Stimulated activated CD8-positive, alpha-beta memory T cell treated with anti-CD3 and anti-CD28 coated beads, Interleukin-15, amount 100 ng/mL, for 4 hours (primary cell): ENCODE measurements at places on chromosomes 3 and 15.

- no peak for DNase-seq
These were observed 67.1 kb downstream of the FEM1B start for GRCh38 chr15:68344600-68344999.

DNA sequence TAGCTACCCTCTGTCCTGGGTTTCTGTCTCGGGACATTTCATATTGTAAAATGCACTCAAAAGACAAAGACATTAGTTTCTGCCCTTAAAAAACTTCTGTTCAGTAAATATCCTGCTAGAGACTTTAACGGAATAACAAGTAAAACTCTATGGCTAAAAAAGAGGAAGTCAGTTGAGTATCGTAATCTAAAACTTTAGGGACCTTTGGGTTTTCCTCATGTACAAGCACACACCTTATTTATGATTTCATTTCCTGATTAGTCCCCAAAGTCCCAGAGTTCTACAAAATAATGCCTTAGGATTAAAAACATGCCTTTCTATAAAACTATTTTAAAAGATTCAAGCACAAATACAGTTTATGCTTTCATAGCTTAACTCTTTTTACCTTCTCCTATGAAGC, 585.9 kb downstream of the UNC13C start:
- no peak for DNase-seq

- no peak for DNase-seq
These were observed at the start of gene ZBTB47 for GRCh38 chr3:42653560-42654330. ZBTB47 (plus strand) TSS chr3:42653697; CDS start chr3:42658356, 4,659 bp downstream.

DNA sequence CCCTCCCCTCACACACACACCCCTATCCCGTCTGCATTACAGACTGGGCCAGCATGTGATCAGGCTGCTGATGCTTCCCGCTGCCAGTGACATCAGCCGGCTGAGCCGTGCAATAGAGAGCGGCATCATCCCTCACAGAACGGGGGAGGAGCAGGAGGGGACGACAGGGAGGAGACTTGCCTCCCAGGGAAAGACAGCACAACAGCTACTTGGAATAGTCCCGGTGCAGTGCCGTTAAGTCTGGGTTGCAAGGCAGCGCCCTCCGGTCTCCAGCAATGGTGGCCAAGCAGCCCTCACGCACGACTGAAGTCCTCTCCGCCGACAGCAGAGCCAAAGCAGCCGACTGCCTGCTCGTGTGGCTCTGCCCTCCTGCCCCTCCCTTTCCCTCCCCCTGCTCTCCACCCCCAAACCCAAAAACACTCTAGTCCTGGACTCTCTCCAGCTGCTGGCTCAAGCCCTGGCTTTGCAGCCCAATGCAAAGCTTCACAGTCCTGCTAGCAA, 31.5 kb upstream of the RPS17 start:
- no peak for DNase-seq

DNA sequence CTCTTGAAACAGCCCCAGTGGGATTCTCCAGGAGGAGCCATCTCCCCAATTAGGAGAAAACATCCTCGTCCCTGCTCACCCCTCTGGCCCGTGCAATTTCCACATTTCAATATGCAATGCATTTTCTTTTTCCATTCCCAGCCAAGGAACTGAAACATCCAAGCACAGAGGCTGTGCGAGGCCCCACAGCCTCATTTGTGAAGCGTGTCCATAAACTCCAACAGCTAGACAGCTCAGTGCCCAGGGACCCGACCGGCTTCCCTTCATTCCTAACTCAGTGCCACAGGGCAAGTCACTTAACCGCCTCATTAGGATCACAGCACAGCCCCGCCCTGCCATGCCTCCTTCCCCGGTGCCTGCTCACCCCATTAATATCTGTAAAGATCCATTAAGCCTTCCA, 204.2 kb upstream of the IGF1R start:
- no peak for DNase-seq

DNA sequence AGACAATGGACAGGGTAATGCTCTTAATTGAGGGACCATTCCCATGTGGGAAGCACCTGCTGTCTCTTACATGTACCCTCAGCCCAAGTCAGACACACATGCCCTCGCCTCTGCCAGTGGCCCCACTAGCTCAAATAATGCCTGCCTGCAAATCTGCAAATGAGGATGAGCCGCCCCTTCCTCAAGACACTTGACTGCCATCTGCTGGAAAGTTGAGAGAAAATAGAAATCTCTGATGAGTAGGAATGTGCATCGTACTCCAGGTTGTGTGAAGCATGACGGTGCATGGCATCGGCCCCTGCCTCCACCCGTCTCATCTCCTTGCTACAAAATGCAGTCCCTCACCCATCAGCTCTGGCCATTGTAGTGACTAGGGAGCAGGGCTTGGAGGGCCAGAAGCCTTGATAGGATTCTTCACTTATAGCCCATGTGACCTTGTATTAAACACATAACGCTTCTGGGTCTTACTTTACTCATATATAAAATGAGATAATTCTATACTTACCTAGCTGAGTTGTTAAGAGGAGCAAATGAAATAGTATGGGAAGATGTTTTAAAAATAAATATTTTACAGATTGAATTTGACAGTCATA, 6.3 kb upstream of the SCN5A start:
- DNase-seq, result no peak

DNA sequence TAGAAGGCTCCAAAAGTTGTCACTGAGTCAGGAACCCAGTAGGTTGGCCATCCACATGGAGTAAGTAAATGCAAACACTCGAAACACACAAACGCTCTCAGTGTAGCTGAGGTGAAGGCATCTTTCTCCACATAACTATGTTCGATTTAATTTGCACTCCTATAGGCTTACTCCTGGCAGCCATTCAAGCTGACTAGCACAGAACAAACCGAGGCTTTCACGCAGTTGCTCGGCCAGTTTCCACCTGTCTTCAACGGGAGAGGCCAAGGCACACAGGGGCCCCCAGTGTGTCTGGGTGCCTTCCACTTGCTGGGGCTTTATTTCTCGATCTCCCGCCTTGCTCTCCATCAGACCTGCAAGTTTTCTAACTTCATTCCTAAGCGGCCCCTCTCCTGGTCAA, 18.9 kb downstream of the RGMA start:
- DNase-seq, result no peak

GRCh38 chr15:25175033-25175788, 220.4 kb downstream of the SNRPN start:
- no peak for DNase-seq

- DNase-seq, result no peak
These were observed 79.8 kb upstream of the ZPLD1 start for GRCh38 chr3:102354818-102355515.

GRCh38 chr3:192772240-192772894, 45.0 kb upstream of the FGF12 start:
- DNase-seq, result no peak

DNA sequence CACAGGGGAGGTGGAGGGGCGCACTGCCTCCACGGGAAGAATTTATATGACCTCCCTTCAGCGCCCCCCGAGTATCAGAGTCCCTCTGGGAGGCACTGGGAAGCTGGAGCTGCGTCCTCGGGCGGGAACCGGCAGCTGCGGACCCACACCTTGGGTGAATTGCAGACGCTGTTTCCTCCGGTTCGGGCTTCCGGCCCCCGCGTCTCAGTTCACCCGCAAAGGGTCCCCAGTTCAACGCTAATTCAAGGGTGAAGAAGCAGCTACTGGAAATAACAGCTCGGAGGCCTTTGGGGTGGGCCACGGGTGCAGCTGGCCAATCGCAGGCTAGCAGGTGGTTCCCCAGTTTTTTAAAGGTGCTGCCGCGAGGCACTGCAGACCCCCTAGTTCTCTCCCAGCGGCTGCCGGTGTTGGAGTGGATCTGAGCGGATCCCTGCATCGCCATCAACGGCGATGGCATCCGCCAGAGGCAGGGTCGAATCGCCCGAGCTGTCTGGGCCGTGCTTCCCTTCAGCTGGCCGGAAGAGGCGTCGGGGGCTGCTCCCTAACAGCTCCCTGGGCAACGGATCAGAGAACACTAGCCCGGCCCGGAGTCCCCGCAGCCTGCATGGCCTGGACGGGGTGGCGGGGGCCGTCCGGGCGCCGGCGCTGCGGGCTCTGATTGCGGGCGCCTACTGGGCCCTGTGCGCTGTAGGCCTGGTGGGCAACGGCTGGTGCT, 19.4 kb upstream of the ADAMTS7 start:
- DNase-seq, result no peak

- no peak for DNase-seq
These were observed 90.7 kb upstream of the RGMA start for GRCh38 chr15:93179700-93180102.

DNA sequence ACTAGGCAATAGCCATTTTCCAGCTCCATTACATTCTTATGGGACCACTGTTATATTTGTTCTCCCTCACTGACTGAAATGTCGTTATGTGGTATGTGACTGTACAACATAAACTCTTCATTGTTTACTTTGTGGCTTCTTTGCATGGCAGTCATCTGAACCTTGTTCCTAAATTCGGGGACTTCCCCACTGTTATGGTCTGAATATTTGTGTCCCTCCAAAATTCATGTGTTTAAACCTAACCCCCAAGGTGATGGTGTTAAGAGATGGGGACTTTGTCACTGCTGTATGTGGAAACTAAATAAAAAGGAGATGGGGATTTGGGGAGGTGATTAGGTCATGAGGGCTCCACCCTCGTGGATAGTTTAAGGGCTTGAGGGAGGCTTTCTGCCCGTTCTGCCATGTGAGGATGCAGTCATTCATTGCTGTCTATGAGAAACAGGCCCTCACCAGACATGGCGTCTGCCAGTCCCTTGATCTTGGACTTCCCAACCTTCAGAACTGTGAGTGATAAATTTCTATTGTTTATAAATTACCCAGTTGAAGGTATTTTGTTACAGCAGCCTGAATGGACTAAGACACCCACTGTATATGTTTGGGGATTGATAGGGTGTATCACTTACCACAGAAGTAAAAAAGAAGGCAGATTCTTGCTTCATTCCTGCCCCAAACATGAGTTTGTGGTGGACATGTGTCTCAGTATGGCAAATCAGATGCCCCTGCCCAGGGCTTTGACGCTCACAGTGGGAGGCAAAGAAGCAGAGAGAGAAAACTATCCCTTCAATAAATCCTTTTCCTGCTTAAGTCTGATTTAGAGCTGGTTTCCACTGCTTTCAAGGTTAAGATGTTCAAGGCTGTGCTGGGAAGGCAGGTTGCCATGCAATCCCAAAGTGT, 138.0 kb upstream of the UBE2E1 start:
- no peak for DNase-seq

DNA sequence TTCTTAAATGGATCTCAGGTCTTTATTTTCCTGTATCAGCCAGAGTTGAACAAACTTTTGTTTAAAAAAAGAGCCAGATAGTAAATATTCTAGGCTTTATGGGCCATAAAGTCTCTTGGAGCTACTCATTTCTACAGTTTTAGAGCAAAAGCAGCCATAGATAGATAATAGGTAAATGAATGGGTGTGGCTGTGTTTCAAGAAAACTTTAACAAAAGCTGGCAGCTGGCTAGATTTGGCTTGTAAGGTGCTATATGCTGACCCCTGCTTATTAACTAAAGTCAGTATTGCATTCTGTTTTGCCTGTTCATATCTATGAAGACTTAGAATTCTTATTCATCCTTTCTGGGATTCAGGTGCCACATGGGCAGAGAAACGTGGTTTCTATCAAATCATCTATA, 29.0 kb downstream of the MFN1 start:
- no peak for DNase-seq

GRCh38 chr3:161275919-161276318, 54.8 kb downstream of the NMD3 start:
- DNase-seq, result no peak

GRCh38 chr3:151209654-151210053, 6.6 kb upstream of the GPR171 start:
- DNase-seq, result no peak

GRCh38 chr3:146557745-146558144, 13.3 kb upstream of the PLSCR1 start:
- DNase-seq, result no peak

DNA sequence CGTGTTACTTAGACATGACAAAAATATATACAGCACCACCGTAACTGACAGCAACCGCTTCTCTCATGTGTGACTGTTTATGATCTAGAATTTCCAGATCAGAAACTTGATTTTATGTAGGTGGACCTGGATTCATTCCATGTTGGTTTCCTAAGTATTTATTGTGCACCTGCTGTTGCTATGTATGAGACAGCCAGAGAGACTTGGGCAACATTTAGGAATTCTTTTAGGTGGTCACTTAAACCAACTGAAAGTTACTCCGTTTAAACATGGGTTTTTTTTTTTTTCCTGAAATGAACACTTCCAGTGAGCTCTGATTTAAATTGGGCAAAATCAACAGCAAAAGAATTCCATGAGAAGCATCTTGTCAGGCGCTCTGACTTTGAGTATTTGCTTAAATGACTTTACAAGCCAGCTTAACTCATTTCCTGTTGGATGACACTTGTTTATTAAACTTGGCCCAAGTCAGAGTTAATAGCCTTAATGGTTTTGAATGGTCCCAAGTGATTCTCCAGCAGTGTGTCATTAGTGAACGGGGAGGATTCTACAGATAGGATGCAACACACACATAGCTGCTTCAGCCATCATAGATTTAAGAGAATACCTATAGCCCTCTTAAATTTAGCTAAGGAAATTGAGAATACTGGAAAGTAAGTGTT, 31.8 kb downstream of the MITF start:
- DNase-seq, result no peak

DNA sequence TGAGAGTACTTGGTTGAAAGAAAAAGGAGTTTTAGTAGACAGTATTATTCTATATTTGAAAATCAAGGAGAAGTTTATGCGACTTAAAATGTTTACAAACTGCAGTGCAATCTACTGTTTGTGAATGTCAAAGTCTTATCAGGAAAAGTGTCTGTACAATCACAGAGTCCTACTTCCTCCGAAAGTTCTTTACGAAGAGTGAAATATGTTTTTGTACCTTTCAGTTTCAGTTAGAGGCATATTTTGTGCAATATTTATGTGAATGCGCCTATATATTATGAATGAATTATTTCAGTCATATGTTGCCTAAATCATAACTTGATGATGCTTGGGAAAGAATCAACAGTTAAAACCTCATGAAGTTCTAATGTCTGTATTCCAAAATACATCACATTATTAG, 31.5 kb downstream of the NGRN start:
- no peak for DNase-seq

DNA sequence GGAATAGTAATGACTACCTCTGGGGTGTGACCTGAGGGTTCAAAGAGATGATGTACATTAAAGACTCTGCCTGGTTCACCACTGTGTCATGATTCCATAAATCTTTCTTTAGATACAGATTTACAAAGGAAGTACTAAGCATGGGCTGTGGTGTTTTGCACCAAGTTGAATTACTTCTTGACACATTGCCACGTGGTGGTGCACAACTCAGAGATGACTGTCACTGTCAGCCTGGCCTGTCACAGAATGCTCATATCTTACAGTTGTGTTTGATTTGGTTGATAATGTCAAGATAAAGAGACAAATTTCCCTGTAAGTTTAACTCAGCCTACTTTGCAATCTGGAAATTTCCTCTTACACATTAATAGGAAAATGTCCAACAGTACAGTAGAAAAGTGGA, 3.2 kb downstream of the CTDSPL start:
- DNase-seq, result no peak

GRCh38 chr15:88543065-88543776, 3.3 kb downstream of the DET1 start:
- no peak for DNase-seq

- no peak for DNase-seq
These were observed 379.4 kb upstream of the CFAP20DC start for GRCh38 chr3:59429198-59429597.
